ENCODE measurements at places on chromosomes 5 and 9.

DNA sequence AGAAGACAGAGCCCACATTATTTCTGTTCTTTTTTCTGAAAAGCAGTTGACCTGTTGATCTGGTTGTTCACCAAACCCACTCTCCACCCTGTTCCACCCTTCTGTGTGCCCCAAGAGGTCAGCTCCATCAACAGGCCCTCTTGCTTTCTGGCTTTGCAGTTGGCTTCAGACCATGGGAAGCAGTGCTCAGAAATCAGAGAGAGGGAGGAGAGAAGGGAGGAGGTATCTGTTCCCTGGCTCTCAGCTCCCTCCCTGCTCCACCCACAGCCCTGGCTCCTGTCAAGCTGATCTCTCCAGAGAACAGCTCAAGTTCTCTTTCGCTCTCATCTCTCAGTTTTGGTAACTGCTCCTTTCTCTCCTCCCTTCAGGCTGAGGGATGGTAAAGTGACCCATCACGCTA lies 144.2 kb upstream of the RAI14 start:
- DNase-seq: no peak

DNA sequence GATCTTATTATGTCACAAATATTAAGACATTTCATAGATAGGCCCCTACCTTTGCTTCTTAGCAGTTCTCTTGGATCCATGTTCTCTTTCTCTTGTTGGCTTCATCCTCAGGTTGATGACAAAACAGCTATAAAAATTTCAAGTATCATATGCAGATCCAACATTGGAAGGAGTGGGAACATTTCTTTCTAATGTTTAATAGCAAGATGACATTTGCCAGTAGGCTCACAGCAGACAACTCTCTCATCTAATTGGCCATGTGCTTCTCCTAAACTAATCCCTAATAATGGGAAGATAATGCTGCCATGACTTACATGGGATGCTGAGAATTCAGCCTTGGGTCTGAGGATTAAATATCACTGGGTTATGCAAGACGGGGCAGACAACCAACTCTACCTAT lies 485.5 kb upstream of the SEMA6A start:
- no peak for DNase-seq

DNA sequence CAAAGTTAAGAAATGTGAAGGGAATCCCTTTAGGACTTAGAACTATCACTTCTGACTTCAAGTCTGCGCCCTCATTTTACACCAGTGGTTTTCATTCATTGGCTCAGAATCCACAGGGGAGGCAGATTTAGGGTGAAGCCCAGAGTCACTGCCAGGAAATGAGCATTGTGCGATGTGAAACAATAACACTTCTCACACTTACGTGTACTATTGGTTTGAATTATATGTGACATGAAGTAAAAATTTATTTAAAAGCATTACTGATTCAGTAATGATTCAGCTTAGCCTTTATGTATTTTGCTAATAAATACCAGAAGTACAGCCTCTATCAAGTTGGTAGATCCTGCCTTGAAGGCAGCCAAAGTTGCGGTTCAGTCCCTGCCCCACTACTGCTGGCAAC lies 98.6 kb downstream of the PAM start:
- DNase-seq: no peak

DNA sequence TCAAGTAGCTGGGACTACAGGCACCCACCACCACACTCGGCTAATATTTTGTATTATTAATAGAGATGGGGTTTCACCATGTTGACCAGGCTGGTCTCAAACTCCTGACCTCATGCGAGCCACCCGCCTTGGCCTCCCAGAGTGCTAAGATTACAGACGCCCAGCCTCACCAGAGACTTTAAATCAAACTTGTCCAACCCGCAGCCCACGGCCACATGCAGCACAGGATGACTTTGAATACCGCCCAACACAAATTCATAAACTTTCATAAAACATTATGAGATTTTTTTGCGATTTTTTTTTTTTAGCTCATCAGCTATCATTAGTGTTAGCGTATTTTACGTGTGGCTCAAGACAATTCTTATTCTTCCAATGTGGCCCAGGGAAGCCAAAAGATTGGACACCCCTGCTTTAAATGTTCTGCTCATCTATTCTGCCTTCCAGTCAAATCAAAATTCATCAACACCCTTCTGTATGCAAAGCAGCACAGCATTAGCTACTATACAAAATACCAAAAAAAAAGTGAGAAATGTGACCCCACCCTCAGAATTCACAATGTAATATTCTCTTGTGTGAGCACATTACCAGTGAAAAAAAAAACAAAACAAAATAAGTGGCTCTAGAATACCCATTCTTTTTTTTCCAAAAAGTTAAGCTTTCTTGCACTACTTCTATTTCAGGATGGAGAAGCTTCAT lies 42.7 kb upstream of the CDC42SE2 start:
- DNase-seq: no peak
